ENCODE measurements at places on chromosomes 4 and X.

- no peak for DNase-seq
Observed at GRCh38 chr4:169058312-169058711, 48.3 kb upstream of the CBR4 start.

GRCh38 chr4:100644150-100644549, 126.3 kb upstream of the EMCN start:
- DNase-seq, result peak; percentile 61

- DNase-seq, result no peak
Observed at GRCh38 chrX:21374994-21375707, 933 bp downstream of the CNKSR2 start.

DNA sequence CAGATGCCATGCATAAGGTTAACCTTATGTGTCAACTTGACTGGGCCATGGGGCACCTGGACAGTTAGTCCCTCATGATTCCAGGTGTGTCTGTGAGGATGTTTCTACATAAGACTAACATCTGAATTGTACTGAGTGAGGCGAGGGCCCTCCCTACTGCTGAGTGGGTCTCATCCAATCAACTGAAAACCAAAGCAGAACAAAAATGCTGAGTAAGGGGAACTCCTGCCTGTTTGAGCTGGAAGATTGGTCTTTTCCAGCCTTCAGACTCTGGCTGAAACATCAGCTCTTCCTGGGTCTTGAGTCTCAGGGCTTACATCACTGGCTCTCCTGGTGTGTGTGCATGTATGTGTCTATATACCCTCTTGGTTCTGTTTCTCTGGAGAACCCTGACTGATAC, 13.8 kb downstream of the NELFA start:
- no peak for DNase-seq

GRCh38 chr4:6526671-6527091, 48.3 kb upstream of the MAN2B2 start:
- no peak for DNase-seq

DNA sequence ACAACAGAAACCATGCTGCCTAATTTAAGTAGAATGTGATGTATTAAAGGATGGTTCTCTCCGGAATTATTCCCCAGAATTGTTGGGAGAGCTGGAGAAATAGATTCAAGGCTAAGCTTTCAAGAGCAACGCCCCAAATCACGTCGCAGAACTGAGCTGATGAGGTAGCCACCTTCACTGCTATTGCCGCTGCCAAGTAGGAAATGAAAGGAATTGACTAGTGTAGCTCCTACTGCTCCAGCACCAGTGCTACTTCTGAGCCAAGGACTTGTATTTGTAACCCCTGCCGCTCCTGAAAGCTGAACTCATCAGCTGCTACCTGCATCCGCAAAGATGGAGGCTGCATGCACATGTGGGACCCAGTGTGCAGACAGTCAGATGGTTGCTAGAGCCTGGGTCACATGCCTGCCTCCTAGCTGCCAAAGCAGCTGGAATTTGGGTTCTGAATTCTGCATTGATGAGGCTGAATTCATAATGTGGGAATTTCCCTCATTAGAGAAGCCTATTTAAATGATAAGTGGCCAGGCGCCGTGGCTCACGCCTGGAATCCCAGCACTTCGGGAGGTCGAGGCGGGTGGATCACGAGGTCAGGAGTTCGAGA, 173.9 kb downstream of the PDGFRA start:
- DNase-seq, result no peak

DNA sequence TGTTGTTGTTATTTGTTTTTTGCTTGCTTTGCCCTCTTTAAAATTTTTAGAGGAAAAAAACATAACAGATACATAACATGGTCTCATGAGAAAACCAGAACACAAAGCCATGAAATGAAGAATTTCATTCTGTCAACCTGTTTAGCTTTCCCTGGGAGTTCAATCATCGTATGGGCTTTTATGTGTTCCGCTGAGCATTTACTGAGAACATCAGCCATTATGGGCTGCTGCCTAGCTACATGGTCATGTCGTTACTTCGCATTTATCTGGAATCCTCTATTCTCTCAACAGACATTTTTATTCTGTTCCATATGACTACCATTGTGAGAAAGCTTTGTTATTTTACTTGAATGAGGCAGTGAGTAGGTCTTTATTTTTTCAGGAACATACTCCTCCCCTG, 51.4 kb downstream of the NDST3 start:
- DNase-seq, result no peak

- no peak for DNase-seq
Observed at GRCh38 chr4:95183656-95184408, 364.9 kb downstream of the UNC5C start.

- no peak for DNase-seq
Observed at GRCh38 chr4:27278615-27279375, 418.2 kb downstream of the STIM2 start.

- DNase-seq, result no peak
Observed at GRCh38 chr4:172986114-172986513, 182.5 kb upstream of the GALNT7 start.

DNA sequence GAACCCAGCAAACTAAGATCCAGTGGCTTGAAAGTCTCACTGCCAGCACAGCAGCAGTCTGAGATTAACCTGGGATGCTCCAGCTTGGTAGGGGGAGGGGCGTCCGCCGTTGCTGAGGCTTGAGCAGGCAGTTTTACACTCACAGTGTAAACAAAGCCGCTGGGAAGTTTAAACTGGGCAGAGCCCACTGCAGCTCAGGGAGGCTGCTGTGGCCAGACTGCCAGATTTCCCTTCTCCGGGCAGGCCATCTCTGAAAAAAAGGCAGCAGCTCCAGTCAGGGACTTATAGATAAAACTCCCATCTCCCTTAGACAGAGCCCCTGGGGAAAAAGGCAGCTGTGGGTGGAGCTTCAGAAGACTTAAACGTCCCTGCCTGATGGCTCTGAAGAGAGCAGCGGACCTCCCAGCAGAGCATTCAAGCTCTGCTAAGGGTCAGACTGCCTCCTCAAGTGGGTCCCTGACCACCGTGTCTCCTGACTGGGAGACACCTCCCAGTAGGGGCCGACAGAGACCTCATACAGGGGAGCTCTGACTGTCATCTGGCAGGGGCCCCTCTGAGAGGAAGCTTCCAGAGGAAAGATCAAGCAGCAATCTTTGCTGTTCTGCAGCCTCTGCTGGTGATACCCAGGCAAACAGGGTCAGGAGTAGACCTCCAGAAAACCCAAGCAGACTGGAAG, 45.1 kb upstream of the CDX4 start:
- DNase-seq, result no peak

DNA sequence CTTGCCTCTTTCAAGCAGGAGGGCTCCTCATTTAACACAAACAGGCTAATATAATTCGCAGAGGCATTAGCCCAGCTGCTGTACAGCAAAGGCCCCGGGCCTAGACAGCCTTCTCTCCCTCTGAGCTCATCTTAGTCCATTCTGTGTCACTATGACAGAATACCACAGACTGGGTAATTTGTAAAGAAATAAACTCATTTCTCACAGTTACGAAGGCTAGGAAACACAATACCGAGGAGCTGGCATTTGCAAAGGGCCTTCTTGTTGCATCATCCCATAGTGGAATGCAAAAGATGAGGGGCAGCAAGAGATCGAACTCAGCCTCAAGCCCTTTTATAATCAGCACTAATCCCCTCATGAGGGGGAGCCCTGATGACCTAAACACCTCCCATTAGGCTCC, 48.5 kb downstream of the TSPAN5 start:
- no peak for DNase-seq

DNA sequence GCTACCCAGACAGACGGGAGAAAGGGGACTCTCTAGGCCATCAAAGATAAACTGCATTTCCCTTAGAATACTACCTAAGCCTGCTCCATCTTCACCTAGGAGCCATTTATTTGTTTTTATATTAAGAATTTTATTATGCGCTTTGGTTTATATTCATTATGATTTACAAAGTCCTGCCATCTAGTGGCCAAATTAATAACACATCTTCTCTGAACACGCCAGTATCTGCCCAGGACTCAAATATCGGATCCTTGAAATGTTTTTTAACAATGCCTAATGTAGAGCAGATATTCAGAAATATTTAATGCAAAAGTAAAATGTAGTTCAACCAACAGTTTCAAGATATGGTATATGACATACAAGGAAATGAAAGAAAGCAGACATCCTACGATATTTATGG, 20.8 kb upstream of the PRPS2 start:
- no peak for DNase-seq

DNA sequence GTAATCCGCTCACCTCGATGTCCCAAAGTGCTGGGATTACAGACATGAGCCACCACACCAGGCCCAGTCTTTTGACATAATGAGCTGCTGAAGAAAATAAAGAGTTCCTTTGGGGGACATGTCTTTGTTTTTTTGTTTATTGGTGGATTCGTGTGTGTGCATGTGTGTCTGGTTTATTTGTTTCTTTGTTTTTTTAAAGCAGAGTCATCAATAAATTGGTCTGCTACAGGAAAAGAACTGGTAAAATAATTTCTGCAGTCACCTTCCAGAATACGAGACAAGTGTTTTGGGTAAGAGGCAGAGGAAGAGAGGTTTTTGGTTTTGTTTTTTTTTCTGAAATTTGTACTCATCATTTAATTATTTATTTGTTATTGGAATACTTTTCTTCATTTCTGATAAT, 51.5 kb upstream of the PPP3CA start:
- DNase-seq, result no peak

- no peak for DNase-seq
Observed at GRCh38 chr4:67580577-67580976, 22.1 kb downstream of the STAP1 start.

DNA sequence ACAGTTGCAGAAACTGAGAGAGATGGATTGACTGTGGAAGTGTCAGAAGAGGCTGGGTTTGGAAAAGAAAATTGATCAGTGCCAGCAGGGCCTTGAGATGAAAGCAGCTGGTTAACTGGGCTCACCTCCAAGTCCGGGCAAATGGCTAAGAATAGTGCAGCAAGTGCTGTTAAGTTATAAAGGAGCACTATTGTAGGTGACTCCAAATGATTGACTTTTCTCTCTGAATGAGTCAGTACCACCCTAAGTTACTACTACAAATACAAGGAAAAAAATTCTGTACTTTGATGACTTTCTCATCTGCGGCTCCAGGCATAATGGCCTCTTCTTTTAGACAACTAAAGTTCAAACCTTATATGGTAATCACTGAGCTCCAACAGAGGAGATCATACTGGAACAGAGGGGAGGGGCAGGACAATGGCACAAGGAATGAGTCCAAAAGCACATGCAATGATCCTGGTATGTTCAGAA, 733.4 kb upstream of the INTU start:
- no peak for DNase-seq

- no peak for DNase-seq
Observed at GRCh38 chr4:188287169-188287894, 148.1 kb downstream of the TRIML1 start.

- no peak for DNase-seq
Observed at GRCh38 chr4:117135634-117136354, 50.4 kb upstream of the TRAM1L1 start.

- peak; percentile 18 for DNase-seq
Observed at GRCh38 chrX:119693040-119693995, at the start of gene SEPTIN6. TSS of gene SEPTIN6 (minus strand) at chrX:119693168. CDS start at chrX:119693105, 63 bp downstream.

DNA sequence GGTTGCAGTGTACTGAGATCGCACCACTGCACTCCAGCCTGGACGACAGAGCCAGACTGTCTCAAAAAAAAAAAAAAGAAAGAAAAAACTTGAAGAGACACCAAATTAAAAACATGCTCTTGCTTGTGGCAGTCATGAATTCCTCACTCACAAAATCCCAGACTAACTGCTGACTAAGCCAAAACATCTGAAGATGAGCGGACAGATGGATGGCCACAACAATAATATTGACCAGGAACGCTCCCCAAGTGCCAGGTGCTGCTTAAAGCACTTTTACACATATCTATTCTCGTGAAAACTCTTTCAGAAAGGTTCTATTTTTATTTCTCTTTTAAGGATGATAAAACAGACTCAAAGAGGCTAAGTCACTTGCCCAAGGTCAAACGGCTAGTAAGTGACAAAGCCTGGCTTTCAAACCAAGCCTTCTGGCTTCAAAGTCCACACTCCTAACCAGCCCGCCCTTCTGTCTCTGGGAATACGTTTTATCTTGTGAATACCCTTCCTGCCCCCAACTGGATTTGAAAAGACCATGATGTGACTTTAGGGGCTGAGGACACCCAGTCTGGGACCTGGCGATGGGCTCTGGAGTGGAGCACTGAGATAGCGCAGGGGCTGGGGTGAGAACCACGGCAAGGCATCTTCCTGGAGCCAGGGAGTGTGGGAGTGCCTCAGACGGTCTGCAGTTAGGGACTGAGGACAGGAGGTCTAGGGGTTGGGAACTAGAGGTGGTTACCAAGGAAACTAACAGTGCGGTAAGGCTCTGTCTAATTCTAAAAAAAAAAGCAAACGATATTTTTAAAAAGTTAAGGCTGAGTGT, 9.5 kb upstream of the CXCR3 start:
- DNase-seq, result no peak

DNA sequence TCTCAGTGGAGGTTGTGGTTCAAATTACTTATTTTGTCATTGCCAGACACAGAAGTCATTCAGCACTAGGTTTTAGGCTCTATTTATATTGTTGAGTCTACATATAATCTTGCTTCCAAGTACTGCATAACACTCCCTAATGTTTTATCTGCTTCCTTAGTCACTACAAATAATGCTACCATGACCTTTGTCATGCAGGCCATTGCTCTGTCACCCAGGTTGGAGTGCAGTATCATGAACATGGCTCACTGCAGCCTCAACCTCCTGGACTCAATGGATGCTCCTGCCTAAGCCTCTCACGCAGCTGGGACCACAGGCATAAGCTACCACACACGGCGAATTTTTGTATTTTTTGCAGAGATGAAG, 23.5 kb upstream of the PDZD4 start:
- no peak for DNase-seq

DNA sequence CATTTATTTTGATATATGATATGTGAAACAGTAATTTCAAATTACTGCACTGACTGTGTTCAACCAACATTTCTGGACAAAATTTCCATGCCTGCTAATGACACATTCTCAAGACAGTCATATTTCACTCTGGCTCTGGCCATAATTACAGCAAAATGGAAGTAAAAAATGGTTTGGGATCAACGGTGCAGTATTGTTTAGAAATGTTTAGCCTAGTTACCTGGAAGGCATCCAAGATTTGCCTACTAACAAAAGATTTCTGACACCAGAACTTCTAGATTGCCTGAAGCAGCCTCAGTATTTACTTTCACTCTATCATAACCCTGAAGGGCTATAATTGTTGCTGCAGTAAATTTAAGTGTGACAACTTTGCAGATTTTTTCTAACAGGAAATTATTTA, 416.3 kb downstream of the PCDH10 start:
- no peak for DNase-seq

DNA sequence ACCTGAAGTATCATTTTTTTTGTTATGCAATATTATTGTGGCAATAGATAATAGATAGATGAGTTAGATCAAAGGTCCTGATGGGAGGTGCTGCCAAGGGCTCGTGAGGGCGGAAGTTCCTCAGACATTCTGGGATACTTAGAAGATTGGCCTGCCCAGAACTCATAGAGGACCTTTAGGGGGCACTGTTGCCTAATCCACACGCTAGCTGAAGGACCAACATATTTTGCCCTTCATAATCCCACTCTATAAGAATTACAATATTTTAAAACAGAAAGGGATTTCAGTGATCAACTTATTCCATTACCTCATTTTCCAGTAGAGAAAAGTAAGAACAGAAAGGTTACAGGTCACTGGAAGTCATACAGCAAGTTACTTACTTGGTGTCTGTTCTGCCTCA, 22.9 kb upstream of the COX7B2 start:
- DNase-seq, result peak; percentile 2

- DNase-seq, result peak; percentile 26
Observed at GRCh38 chrX:107628662-107629539, 591 bp downstream of the PRPS1 start.

Measured in NCI-H1694 treated with DMSO at 0.1 percent for 48 hours (cell line).